GM23248 (cell line): ENCODE measurements at places on chromosomes 2 and 18. TPM values are rescaled to one million over a fixed set of nuclear protein-coding genes. Genes with fewer than 3 reads are reported as not detected.

Gene FEV
- total RNA-seq, result not detected in 2 replicates

Gene ZCCHC2
- 1.7 and 3.0 TPM in 2 replicates for total RNA-seq

Gene GAREM2
- 1.8 and 2.5 TPM in 2 replicates for total RNA-seq

Gene HIBCH
- total RNA-seq, result 10.4 and 12.0 TPM in 2 replicates

Gene SALL3
- total RNA-seq, result not detected in 2 replicates

Gene TUBA3D
- total RNA-seq, result not detected in 2 replicates

Gene KLF7
- total RNA-seq, result 22.5 and 43.0 TPM in 2 replicates

Gene TCF23
- total RNA-seq, result not detected in 2 replicates

Gene NXPH2
- total RNA-seq, result not detected in 2 replicates

Gene IL36RN
- not detected in 2 replicates for total RNA-seq

Gene TTR
- not detected in 2 replicates for total RNA-seq

Gene UGP2
- 151 and 168 TPM in 2 replicates for total RNA-seq

Gene CABYR
- 2.9 and 4.9 TPM in 2 replicates for total RNA-seq

Gene FHOD3
- 10.1 and 13.5 TPM in 2 replicates for total RNA-seq

Gene SPHKAP
- 0.13 and 0.32 TPM in 2 replicates for total RNA-seq

Gene MFSD2B
- total RNA-seq, result under 0.01 TPM in 2 replicates

Gene SULT1C2
- total RNA-seq, result not detected in 2 replicates

Gene C2orf81
- 1.6 and 3.5 TPM in 2 replicates for total RNA-seq

Gene HK2
- total RNA-seq, result 21.9 and 24.2 TPM in 2 replicates

Gene RSAD2
- total RNA-seq, result not detected in 2 replicates

Gene CPS1
- 2.0 and 4.9 TPM in 2 replicates for total RNA-seq
